ENCODE measurements at places on chromosomes 12 and 14.

- ATAC-seq = no peak
Observed at GRCh38 chr14:88204221-88204620, 118.8 kb downstream of the KCNK10 start.

GRCh38 chr12:32051511-32052211 lies 55.0 kb upstream of the BICD1 start:
- peak; percentile 76 for ATAC-seq

GRCh38 chr12:100574187-100575074 lies 947 bp downstream of the GAS2L3 start:
- peak; percentile 19 for ATAC-seq

DNA sequence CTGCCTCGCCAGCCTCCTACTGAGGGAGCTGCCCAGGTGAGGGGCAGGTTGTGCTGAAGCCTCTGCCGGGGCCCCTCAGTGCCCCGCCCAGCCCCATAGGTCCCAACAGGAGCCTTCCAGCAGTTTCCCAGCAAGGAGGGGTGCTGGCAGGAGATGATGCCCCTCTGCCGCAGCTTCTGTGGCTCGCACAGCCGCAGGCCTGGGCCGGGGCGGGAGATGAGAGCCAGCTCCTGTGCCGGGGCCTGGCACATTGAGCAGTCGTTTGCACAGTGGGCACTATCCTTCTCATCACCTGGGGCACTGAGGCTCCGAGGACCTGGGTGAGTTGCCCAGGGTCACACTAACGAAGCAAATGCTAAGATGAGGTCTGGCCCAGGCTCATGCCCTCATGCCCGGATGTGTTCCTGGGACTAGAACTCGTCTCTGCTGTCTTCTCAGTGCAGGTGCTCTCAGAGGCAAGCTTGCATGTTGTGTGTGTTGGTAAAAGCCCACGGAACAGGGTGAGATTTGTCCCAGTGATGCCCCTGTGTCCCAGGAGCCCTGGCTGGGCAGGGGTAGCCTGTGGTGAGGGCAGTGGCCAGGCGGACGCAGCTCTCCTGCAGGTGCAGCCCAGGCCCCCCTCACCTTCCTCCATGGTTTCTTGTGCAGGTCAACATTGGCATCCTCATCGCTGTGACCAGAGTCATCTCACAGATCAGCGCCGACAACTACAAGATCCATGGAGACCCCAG lies 177.5 kb downstream of the ADGRD1 start:
- ATAC-seq = peak; percentile 13

DNA sequence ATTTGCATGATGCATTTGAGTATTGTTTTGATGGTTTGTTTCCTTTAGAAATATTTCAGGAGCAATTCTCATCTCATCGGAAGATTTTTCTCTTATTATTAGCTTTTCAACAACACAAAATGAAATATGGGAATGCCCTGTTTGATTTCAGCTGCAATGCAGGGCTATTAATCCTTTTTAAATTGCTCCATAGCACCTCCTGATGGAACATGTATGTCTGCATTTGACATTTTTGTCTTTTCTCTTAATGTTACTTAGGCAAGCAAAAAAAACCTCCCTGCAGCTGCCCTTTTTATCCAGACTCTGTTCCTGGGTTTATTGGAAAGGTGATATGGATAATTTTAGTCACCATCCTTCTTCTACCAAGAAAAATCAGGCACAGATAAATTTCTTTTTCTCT lies 895.8 kb downstream of the RPS29 start:
- ATAC-seq = no peak

- peak; percentile 25 for ATAC-seq
Observed at GRCh38 chr12:107320929-107321631, 227.7 kb upstream of the CRY1 start.

- no peak for ATAC-seq
Observed at GRCh38 chr12:49208676-49209075, 19.8 kb upstream of the TUBA1A start.
